Neural crest cell (in vitro differentiated cells): ENCODE measurements at places on chromosomes 11 and 22. TPM values are rescaled to one million over a fixed set of nuclear protein-coding genes. Genes with fewer than 3 reads are reported as not detected.

Gene OR52N4
- total RNA-seq, result not detected in 2 replicates

DNA sequence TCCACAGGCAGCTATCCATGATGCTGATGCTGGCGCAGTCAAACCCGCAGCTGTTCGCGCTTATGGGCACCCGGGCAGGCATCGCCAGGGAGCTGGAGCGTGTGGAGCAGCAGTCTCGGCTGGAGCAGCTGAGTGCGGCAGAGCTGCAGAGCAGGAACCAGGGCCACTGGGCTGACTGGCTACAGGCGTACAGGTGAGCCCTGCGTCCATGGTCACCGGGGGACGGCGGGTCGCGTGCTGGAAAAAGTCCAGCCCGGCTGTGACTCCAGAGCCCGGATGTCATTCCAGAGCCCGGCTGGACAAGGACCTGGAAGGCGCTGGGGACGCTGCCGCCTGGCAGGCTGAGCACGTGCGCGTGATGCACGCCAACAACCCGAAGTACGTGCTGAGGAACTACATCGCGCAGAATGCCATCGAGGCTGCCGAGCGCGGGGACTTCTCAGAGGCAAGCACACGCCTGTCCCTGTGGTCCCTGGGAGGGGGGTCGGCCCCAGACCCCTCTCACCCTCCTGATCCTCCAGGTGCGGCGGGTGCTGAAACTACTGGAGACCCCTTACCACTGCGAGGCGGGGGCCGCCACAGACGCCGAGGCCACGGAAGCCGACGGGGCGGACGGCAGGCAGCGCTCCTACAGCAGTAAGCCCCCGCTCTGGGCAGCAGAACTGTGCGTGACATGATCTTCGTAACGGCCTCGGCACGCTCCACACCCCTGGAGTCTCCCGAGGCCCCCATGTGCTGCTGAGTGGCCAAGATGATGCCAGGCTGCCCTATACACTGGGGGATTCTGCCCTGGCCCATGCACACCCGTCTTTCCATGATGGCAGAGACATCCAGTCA, 16.1 kb downstream of the SELENOO start:
- no peak for DNase-seq

GRCh38 chr11:79092791-79093353, 348.0 kb downstream of the TENM4 start:
- no peak for DNase-seq

DNA sequence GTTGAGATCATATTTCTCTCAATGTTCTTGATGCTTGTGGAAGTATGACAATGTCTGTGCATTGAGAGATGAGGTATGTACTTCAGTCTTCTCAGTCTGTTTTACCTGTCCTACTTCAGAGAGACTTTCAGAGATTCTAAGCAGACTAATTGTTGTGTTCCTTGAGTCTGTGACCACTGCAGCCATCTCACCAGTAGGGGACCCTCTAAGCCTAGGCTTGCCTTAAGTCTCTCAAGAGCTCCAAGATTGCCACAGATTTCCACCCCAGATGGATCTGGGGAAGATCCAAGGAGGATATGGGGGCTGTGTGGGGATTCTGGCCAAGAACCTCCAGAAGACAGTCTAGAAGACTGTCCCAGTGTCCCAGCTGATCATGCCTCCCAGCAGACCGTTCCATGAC, 179.9 kb upstream of the PLET1 start:
- no peak for DNase-seq

GRCh38 chr22:45444168-45444567, 30.7 kb downstream of the RIBC2 start:
- no peak for DNase-seq

Gene EHF
- total RNA-seq, result not detected in 2 replicates

- DNase-seq, result no peak
Measured at GRCh38 chr11:120067438-120068113, 70.3 kb downstream of the TRIM29 start.

DNA sequence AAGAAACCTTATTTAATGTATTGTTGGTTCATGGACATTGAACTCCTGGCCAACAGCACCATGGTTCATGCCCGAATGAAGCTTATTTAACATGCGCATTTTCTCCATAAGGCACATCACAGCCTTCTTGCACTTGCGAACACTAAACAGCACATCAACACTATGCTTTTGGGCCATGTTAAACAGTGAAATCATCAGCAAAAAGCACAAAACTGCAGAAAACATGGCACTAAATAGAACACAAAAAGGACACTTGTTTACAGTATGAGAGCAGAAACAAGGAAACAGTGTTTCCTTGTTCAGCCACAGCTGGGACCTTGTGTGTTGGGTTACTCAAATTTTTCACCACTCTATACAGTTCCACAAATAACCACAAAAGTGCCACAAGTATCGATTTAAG, 122.3 kb downstream of the MSANTD4 start:
- DNase-seq, result no peak

GRCh38 chr11:19091366-19091765, 25.6 kb upstream of the ZDHHC13 start:
- no peak for DNase-seq

Gene C22orf42
- not detected in 2 replicates for total RNA-seq

Gene SLC17A6
- total RNA-seq, result 1.4 and 1.8 TPM in 2 replicates

DNA sequence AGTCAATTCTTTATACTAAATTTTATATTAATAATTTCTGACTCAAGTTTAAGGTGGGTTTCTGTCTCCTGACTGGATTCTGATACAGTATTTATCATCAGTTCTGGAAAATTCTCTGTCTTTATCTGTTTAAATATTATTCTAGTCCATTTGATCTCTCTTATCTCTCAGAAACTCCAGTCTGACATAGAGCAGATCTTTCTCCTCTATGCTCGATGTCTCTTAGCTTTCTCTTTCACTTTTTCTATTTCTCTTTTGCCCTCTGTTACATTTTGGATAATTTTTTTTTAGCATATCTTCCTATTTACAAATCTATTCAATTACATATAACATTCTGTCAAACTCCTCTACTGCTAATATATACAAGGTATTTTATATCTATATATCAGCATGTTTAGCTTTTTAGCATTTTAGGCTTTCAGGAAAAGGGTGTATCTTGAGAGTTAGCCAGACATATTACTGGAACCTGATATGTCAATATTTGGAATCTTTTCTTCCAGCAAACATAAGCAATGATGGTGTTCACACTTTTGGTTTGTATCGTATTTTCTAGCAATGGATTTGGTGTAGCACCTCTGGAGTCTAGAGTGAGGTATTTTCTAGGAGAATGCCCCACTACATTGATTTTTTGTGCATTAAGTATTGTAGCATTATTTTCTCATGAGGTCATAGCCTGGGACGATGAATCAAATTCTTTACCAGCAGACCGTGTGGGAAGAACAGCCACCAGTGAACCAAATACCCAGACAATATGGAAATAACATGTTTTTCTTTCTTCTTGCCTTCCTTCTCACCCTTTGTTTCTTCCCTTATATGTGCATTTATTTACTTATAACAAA, 4.1 kb upstream of the NNMT start:
- no peak for DNase-seq

- no peak for DNase-seq
Measured at GRCh38 chr11:127890030-127890615, 697.2 kb downstream of the ETS1 start.

DNA sequence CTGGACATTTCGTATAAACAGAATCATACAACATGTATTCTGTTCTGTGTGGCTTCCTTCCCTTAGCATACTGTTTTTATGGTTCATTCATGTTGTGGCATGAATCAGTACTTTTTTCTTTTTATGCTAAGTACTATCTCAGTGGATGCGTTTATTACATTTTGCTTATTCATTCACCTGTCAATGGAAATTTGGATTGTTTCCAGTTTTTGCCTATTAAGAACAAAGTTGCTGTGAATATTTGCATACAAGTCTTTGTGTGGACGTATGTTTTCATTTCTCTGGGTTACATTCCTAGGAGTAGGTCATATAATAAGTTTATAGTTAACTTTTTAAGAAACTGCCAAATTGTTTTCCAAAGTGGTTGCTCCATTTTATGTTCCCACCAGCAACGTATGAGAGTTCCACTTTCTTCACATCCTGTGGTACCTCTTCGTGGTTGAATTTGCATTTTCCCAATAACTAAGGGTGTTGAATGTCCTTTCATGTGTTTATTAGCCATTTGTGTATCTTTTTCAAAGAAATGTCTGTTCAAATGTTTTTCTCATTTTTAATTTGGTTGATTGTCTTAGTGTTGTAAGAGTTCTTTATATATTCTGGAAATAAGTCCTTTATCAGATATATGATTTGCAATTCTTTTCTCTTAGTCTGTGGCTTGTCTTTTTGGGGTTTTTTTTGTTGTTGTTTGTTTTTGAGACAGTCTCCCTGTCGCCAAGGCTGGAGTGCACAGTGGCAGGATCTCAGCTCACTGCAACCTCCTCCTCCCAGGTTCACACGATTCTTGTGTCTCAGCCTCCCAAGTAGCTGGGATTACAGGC, 46.0 kb upstream of the MICAL2 start:
- DNase-seq, result no peak

DNA sequence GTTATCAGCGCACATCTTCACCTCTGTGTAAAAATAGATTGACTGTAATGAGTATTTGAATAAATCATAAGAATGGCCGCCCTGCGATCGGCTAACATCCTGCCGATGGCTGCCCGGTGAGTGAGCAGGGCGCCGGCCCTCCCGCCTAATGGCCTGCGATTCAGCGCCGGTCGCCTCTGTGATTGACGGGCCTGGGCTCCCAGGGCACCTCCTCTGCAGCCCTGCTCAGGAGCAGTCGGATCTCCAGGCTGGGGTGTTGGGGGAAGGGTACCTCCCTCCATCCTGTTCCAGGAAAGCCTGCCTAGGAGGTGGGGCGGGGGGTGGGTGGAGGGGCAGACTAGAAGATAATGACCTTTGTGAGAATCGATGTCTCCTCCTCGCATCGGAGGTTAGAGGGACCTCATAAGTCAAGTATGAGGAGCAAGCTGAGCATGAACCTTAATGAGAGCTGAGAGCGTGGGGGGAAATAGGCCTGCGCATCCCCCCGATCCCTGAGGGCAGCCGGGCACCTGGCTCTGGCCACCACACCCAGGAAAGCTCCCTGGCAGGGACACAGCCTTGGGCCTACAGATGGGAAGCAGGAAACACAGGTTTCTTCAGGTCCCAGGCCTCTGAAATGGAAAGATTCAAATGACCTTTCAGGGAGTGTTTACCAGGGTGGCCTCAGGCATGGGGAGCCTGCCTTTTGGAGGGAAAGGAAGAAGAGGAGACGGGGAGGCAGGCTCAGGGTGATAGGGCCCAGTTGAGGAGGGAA, 71.7 kb downstream of the PKNOX2 start:
- DNase-seq, result no peak

DNA sequence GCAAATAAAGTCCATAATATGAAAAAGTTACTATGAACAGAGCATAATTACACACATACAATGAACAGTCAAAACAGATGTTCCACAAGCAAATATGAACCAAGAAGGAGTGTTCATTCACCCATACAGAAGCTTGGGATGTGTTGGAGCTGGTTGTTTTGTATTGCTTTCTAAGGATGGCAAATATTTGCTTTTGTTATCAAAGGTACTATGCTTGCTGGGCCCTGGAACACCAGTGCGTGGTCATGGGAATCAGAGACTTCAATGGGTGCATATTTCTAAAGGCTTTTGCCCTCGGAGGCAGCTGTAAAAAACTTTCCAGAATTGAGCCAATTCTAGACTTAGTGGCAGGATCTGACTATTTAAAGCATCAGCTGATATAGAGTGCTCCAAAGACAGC, 85.1 kb downstream of the BARX2 start:
- DNase-seq, result no peak

- DNase-seq, result peak; percentile 70
Measured at GRCh38 chr11:119196833-119197483, 9.2 kb upstream of the CBL start.

- no peak for DNase-seq
Measured at GRCh38 chr11:111785886-111786412, 19.8 kb upstream of the PPP2R1B start.

DNA sequence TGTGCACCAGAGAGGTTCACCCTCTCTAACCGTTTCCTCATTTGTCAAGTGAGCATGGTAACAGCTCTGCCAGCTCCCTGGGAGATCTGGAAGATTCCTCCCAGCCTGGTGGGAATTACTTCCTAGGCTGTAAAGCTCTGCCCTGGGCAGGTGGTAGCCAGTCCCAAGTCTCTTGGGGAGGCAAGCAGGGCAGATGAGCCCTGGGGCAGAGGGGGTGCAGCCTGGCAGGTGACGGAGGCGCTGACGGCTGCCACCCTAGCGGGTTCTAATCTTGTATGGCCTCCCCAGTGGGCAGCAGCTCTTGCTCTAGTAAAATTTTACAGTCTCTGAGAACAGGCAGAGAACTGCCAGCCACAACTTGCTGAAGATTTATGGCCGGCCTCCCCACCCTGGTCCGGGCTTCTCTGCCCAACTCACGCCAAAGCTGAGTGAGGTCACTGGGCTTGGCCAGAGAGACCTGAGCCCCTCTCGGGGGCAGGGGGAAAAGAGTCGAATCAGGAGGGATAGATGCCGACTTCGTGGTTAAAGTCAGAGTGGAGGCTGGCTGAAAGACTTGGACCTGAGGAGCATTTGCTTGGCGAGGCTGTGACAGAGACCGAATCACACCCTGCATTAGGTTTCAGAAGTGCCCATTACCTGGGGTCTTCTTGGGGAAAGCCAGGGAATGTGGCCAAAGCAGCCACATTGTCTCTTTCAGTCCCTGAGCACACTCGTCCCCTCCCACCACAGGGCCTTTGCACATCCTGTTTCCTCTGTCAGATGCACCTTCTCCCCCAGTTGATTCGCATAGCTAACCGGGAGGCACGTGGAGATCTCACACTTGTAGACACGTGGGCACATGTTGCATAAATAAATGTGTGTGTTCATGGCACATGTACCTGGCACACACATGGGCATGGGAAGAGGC, 188.2 kb downstream of the MN1 start:
- DNase-seq, result no peak

DNA sequence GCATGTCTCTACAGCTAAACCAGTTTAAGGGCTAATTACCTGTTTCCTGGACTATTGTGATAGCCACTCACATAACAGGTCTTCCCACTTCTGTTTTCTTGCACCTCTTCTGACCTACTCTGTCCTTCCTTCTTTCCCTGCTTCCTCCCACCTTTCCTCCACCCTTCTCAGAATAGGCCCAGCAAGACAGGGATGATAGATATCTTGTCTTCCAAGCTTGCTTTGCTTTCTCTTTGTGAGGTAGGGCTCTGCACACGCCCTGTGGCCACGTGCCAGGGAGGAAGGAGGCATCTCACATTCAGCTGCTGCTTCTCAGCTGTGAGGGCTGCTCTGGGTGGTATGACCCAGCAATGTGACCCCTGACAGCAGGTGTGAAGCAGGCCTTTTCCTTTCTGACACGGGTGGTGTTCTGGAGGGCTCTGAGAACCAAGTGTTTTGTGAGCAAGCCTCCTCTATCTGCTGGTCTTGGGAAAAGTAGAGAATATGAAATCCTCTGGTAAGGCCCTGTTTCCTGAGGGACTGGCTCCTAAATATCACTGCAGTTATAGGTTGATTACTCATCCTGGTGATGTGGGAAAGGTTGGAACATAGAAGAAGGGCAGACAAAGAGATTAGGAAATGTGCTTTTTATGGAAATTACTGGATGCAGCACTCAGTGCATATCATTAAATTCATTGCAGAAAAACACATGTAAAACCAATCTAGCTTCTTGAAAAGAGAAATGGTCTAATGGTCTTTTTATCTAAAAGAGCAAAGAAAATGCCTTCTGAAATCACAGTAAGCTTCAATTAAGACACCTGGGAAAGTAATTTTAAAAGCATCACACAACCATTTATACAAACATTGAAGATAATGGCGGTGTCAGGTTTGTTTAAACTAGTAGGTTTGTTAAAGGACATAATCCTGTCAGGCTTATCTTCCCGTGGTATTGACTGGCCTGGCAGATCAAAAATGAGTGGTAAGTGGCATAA, 8.5 kb downstream of the AMOTL1 start:
- no peak for DNase-seq

- no peak for DNase-seq
Measured at GRCh38 chr11:74267014-74267413, 44.4 kb downstream of the P4HA3 start.

GRCh38 chr11:40387240-40387980, 1072.0 kb downstream of the LRRC4C start:
- no peak for DNase-seq
